ENCODE measurements at places on chromosomes 12 and 14.

- DNase-seq: no peak
Observed at GRCh38 chr12:59055204-59055860, 135.0 kb upstream of the LRIG3 start.

DNA sequence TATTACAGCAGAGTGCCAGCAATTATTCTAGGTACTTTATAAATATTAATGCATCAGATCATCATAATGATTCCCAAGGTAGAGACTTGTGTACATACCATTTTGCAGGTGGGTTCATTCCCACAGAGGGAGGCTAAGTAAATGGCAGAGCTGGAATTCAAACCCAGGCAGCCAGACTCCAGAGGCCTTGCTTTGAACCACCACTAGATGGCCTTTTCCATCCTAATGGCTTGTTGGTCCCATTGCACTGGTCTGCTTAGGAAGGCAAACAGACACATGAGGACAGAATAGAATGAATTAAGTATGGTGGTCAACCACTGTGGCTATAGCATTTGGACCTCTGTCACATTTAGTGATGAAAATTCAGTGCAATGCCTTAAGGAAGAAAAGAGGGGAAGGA is 158.7 kb downstream of the METTL25 start:
- no peak for DNase-seq

DNA sequence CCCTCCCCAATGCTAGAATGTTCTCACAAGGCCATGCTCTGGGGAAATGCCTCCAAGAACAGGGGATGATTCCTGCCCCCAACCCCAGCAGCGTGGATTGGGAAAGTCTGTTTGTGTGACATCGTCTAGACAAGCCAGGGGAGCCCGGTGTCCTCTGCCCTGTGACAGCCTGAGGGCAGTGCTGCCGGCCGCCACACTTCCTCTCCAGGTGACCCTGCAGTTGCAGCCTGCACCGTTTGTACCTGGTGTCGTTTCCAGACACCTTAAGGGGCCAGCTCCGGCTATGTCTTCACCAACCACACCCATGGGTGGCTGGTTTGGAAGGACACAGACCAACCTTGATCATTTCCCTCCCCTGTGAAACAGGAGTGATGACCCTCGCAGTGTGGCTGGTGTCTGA is 372.6 kb downstream of the BCL11B start:
- no peak for DNase-seq

- DNase-seq: no peak
Observed at GRCh38 chr12:10756194-10756593, 33.1 kb upstream of the YBX3 start.

DNA sequence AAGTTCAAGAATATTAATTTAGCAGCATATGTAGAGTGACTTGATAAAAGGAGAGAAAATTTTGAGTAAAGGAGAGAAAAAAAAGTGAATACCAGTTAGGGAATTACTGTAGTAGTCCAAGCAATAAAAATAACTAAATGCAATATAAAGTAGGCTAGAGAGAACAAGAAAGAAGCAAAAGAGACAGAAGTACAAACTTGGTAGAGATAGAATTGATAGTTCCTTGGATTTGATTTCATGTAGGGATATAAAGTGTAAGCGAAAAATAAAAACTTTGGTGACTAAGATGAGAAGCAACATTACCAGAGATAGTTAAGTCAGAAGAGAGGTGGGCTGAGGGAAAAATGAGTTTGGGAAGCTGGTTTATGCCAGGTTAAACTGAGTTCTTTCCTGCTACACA is 252.4 kb downstream of the SEC23A start:
- no peak for DNase-seq

GRCh38 chr14:96917442-96917963 is 120.3 kb downstream of the VRK1 start:
- no peak for DNase-seq

GRCh38 chr12:80847575-80847974 is 90.2 kb downstream of the LIN7A start:
- DNase-seq: no peak

DNA sequence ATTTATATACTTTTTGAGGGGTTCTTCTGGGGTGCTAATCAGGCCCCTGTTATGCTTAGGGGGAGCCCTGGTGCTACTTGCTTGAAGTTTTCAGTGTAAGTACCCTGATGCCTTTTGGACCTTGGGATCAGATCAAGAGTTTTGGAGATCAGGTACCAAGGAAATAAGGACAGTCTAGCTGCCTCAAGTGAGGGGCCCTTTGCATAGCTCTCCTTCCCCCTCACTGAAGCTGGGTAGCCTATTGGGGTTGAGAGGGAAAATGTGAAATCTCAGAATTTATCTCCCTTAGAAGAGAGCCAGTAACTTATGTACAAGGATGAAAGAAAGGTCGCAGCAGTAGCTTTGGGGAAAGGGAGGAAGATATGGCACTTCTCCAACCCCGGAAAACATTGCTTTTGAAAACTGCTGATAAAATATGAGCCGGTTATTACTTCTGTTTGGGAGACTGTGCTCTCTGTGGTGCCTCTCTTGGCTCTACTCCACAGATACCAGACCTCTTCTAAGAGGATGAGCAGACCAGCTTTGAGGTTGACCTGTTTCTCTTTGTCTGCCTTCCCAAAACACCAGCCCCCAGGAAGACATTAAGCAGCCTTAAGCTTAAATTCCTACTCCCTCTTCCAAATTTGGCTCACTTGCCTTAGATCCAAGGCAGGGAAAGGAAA is 8.8 kb upstream of the AMHR2 start:
- no peak for DNase-seq

DNA sequence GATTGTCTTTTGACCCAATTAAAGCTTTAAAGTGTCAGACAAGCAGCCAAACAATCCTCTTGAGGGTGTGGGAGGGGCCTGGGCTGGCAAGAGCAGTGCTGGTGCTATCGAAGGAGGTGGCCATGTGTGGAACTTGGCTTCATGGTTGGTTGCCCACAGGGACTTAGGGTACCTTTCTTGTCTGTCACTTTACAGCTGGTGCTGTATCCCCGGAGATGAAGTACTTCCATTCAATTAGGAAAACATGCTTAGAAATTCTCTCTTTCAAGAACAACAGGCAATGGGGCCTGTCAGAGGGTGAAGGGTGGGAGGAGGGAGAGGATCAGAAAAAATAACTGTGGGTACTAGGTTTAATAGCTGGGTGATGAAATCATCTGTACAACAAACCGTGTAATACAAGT is 86.5 kb downstream of the DAAM1 start:
- DNase-seq: no peak

- no peak for DNase-seq
Observed at GRCh38 chr14:52080808-52081755, 12.2 kb upstream of the NID2 start.

DNA sequence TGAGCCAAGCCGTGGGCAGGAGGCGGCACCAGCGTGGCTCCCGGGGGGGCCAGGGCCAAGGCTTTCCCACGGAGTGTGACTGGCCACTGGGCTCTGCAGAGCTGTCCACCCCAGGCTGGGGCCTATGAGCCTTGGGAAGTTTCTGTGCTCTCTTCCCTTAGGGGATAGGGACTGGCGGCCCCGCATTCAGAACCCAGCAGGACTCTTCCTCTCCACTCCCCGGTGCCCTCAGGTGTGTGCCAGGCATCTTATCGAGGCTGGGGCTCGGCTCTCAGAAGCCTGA is 17.8 kb upstream of the EIF2B2 start:
- no peak for DNase-seq

DNA sequence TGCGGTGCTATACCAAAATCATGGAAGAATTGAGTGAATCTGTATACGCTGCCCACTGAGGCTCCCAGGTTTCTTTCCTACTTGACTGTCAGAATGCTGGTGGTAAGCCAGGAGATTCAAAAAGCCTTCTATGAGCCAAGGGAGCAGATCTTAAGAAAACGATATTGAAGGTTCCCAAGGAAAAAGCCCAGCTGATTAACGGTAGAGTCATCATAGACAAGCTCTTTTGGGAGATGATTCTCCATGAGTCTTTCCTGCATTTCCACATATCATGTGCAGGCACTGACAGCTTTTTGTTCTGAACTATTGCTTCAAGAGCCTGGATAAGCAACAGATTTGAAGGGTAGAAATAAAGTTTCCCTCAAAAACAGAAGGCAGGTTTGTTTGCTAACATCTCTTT is 17.5 kb downstream of the SLC35F4 start:
- DNase-seq: no peak

DNA sequence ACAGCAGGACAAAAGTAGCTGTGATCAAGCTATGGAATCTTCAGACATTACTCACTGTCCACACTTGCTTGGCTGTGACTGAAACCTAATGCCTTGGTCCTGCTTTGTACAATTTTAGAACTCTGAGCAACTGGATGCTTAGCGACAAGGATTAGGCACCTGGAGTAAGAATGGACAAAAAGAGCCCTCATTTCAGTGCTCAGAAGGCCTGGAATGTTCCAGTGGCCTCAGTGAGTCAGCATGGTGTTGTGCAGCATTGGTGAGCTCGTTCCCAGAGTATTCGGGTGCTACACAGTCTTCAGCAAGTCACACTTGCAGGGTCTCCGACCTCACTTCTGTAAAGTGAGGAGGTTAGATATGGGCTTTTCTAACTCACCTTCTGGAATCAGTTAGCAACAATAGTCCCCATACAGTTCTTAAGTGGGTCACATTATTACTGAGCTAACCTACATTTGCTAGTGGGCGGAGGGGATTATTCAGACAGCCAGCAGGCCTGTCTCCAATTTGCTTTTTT is 108.0 kb upstream of the MDM1 start:
- no peak for DNase-seq

DNA sequence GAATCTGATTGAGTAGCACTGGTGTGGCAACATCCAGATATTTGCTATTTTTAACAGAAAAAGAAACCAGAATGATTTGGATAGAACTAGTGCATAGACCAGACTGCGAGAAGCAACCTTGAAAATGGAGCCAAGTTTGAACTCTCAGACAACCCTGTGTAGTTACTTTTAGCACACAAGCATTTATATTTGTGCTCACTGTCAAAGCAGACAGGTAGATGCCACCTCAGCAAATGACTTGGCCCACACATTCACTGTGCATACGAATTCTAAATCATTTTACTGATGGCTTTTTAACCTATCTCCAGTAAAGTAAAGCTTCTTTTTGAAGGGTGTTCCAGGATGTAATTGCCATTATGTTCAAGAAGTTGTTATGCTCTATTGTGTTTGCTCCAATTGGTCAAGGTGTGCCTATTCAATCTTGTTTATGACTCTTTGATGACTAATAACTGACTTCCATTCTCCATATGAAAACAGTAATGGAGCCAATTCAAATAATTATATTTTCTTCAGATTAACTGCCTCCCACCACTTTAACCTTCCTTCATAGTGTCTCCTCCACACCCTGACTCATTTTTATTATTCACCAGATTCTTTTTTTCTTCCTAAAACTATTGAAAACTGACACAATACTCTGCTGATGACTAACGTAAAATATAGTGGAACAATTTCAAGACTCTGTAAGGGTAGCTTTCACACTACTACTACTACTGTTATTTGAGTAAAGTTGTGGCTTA is 138.5 kb downstream of the CCER1 start:
- no peak for DNase-seq

- no peak for DNase-seq
Observed at GRCh38 chr12:106021516-106021915, 117.2 kb downstream of the NUAK1 start.

GRCh38 chr14:84707830-84708229 is 822.1 kb upstream of the FLRT2 start:
- no peak for DNase-seq

GRCh38 chr12:28618171-28618570 is 427.9 kb downstream of the CCDC91 start:
- no peak for DNase-seq

- DNase-seq: no peak
Observed at GRCh38 chr14:54735424-54735823, 167.2 kb downstream of the GCH1 start.

- DNase-seq: no peak
Observed at GRCh38 chr14:95635051-95635450, 51.2 kb upstream of the TCL1B start.

- no peak for DNase-seq
Observed at GRCh38 chr12:28331130-28331529, 140.9 kb downstream of the CCDC91 start.

DNA sequence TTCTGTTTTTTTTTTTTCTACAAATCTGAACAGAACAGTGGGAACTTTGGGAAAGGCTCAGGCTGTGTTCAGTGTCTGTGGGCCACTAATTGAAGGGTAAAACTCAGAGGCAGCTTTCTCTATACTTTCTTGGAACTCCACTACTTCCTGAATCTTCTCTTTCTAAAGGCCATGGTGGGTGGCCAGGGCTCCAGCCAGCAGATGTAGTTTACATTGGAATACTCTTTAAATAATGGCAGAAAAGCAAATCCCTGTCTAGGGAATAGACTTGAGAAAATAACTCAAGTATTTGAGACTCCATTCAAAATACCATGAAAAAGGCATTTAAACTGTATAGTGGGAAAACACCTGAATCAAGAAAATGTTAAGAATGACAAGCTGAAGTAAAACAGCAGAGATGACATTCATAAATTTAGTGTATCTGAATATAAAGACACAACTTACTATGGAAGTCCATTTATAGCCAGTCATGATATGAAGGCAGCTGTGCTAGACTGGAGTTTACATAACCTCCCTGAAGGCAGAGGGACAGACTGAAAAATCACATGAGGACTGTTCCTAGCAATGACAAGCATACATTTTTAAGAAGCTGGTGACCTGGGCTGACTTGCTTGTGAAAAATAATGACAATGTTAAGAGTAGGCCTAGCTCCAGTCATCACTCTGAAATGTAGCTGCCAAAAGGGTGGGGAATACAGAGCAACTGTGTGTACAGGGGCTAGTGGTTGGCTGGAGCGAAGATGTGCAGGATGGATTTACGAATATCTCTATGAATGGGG is 168.6 kb downstream of the STXBP6 start:
- no peak for DNase-seq

GRCh38 chr12:103677905-103678304 is 90.8 kb downstream of the STAB2 start:
- no peak for DNase-seq

- no peak for DNase-seq
Observed at GRCh38 chr14:95085321-95085720, 72.0 kb downstream of the DICER1 start.

DNA sequence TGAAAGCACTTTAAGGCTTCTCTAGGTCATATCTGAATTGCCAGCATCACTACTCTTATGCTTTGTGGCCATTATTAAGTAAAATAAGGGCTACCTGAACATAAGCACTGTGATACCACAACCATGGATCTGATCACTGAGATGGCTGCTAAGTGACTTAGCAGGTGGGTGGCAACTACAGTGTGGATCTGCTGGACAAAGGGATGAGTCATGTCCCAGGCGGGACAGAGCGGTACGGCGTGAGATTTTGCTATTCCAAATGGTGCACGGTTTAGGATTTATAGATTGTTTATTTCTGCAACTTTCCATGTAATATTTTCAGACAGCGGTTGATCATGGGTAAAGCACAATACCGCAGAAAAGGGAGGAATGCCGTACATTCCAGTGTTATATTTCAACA is 39.4 kb downstream of the MLXIP start:
- no peak for DNase-seq

DNA sequence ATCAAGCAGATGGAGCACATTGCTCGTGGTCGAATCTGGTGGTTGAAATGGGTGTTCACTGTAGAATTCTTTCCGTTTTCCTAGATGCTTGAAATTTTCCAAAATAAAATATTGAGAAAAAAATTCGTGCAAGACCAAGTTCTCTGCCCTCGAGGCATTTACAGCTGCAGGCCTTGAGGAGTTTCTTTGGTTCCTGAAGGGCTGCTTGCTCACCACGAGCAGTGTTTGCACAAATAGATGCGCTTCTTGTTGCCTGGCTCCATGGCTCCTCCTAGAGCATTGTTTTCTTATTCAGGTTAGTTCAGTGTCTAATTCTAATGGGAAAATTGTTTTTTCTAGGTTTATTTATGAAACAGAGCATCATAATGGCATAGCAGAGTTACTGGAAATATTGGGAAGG is 74.5 kb upstream of the DYNC1H1 start:
- no peak for DNase-seq
